AG04449 (cell line): ENCODE measurements at places on chromosomes 16 and 17.
A peak's percentile ranks its signal among the peaks of the same experiment; 100 is the strongest.

GRCh38 chr17:3602499-3602898 is 6.7 kb downstream of the TRPV1 start:
- no peak for DNase-seq

DNA sequence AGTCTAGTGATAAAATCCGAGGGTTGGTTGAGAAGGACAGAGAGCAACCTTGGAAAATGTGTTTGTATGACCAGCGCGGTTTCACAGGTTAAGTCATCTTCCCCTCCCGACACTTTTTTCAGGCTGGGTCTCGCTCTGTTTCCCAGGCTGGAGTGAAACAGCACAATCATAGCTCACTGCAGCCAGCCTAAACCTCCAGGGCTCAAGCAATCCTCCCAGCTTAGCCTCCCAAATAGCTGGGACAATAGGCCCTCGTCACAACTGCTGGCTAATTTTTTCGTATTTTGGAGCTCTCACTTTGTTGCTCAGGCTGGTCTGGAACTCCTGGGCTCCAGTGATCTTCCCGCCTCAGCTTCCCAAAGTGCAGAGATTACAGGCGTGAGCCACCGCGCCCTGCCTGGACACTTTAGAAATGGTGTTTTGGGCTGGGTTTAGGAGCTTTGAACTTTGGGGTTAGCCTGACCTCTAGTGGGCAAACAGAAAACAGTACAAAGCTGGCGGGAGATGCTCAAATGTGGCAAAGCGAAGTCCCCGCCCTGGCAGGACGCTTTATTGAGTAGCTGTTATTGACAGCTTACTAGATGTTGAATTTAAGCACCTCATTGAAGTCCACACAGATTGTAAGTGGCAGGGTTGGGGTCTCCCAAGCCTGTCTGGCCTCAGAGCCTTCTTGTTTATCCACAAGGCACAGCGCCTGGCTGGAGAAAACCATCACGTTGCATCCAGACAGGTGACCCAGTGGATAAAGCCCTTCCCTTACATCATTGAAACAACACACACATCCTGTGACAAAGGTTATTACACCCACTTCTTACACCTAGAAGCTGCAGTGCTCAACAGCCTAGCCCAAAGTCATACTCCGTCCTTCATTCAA is 34.7 kb upstream of the RBBP6 start:
- no peak for DNase-seq

DNA sequence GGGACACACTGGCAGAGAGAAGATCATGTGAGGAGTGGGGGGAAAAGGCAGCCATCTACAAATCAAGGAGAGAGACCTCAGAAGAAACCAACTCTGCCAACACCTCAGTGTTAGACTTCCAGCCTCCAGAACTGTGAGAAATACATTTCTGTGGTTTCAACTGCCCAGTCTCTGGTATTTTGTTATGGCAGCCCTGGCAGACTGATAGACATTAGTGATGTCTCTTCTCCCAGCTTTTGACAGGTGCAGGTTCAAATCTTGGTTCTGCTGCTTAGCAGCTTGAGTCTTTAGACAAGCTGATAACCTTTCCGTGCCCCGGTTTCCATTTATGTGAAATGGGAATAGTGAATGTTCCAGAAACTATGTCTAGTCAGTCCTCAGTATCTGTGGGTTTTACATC is 199.5 kb downstream of the SNX29 start:
- no peak for DNase-seq

DNA sequence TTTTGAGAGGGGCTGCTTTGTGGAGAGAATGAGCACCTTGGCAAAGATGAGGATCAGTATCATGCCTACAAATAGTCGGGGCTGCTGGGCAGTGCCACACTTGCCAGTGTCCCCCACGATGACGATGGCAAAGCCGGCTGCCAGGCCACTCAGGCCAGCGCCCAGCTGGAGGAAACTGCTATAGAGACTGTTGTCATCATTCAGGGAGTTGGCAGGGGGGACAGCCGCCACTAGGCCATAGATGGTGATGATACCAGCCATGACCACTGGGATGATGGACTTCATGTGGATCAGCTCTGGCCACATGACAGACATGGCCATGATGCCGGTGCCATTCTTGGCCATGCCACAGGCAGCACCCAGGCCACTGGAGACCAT is 23.8 kb downstream of the MINK1 start:
- no peak for DNase-seq

DNA sequence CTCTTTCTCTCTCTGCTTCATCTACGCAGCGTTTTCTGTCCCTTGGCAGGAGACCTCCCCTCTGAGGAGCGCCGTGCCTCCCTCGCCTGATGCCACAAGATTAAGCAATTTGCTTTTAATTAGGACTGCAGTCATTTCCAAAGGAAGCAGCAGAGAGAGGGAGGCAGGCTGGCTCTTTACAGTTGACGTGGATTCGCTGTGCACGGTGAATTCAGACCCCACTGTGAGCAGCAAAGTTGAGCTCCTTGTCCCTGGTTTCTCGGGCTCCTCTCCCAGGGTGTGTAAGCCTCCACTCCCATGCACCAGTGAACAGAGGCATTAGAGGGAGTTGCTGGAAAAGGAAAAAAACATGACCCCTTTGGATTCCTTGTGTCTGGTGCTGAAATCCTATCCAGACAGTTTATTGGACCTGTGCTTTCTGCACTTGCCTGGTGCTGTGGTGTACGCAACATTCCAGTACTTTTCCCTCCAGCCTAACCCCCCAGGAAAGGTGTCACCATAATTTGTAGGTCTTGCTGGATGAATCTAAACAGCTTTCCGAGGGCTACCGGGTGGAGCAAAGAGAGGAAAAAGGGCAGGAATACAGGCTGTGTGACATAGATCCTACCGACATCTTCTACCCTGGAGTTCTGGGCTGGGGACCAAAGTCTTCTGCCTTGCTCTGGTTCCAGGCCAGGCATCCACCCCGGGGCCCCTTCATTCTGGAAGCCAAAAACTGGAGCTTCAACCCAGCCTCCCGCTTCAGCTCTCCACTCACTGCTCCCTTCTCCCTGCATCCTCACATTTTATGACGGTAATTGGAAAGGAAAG is 171.0 kb downstream of the MAF start:
- no peak for DNase-seq

GRCh38 chr17:16281351-16281750 is 64.3 kb downstream of the PIGL start:
- peak; percentile 64 for DNase-seq

GRCh38 chr17:2406903-2407790 is 6.3 kb upstream of the MNT start:
- DNase-seq = no peak

- no peak for DNase-seq
These were observed 1.5 kb downstream of the MATCAP1 start for GRCh38 chr16:67182288-67182687.

DNA sequence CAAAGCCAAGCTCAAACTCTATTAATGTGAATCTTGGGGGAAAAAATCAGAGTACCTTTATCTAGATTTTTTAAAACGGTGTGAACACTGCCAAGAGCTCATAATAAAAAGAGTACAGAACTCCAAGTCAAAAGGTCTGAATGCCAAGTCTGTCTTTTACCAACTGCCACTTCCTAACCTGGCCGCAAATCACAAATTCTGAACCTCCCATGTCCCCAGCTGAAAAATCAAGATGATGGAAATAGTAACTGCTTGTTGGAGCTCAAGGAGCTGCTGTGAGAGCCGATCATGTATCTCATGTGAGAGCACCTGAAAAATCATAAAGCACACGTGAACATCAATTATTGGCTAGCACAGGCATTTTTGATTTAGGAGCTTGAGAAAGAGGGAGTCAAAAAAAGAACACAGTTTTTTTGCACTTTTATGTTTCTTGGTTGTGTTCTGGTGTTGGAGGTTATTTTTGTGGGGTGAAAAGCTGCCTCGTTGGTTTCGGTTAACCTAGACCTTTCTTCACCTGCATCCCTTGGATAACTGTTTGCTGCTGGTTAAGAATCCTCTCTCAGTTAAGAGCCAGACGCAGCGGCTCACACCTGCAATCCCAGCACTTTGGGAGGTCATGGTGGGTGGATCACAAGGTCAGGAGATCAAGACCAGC is 50.5 kb downstream of the GAS7 start:
- no peak for DNase-seq

- no peak for DNase-seq
These were observed 80.4 kb downstream of the C16orf78 start for GRCh38 chr16:49453983-49454382.

- no peak for DNase-seq
These were observed 23.2 kb upstream of the TEKT3 start for GRCh38 chr17:15364615-15365014.

DNA sequence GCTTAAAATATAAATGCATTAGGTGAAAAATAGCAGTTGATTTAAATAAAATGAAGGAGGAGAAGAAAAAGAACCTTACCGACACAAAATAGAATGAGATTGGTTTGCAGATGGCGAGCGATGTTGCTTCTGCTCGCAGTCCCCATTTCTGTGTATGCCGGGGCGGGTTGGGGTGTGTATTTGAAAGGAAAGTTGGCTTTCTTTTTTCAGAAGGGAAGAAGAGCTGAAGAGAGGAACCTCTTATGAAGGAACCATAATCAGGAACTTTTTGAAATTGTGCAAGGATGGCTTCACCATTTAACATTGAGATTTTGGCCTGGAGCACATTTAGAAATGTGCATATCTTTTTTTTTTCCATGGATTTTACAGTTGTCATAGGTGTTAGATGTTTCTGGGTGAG is at the start of gene IGSF6:
TSS of gene IGSF6 (minus strand) at position 156 of the 400 bp plus-strand sequence. CDS start at position 146, 10 bp downstream.
- no peak for DNase-seq

DNA sequence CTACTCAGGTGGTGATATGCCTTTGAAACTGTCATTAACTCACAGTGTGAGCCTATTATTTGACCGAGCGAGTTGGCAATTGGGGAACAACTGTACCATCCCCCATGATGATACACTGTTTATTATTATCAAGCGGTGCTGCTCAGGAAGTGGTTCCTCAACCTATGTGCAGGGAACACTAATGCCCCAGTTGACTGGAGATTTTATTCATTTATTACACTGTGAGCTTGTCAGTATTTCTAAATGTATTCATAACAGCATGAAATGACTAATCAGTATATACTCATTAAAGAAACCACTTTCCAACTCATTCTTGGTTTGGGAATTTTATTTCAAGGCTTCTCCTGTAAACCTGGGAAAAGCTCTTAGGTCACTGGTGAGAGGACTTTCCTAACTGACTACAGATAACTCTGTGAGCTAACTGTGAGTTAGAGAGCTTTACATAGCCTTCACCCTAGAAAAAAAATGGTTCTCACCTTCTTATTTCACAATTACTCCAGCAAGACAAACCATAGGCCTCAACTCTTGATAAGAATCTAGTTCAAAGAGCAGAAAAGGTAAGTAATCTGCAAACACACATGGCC is 42.4 kb downstream of the NXPH3 start:
- DNase-seq = no peak

DNA sequence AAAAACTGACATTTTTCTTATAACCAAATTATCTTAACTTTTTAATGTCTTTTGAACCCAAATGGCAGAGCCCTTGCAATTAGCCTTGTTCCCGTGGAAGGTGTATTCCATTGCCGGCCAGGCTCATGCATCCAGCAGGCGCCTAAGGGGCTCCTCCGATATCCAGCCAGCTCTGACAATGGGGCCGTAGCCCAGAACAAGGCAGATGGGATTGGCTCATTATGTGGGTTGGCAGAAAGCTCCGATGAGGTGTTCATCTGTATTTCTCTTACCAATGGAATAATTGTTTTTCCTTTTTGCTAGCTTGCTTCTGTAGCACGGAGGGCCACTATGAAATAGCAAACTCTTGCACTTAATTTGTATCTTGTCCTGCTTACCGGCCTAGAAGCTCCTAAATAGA is 208.2 kb upstream of the CHMP6 start:
- DNase-seq = no peak

GRCh38 chr17:7141824-7142223 is 27.2 kb upstream of the ASGR2 start:
- no peak for DNase-seq

DNA sequence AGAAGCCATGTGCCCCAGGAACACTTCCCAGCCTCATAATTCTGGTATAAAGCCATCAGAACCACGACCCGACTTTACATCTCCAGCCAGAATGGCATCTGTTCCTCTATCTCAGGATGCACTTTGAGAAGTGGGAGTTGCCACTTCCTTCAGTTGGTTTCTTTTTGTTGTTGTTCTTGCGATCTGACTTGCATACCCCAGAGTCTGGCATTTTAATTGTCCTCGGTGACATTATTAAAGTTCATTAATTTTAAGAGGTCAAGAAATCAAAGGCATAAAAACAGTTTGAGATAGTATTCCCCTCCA is 13.5 kb downstream of the MARCHF10 start:
- no peak for DNase-seq

- DNase-seq = no peak
These were observed 32.5 kb upstream of the RAI1 start for GRCh38 chr17:17648762-17649161.

DNA sequence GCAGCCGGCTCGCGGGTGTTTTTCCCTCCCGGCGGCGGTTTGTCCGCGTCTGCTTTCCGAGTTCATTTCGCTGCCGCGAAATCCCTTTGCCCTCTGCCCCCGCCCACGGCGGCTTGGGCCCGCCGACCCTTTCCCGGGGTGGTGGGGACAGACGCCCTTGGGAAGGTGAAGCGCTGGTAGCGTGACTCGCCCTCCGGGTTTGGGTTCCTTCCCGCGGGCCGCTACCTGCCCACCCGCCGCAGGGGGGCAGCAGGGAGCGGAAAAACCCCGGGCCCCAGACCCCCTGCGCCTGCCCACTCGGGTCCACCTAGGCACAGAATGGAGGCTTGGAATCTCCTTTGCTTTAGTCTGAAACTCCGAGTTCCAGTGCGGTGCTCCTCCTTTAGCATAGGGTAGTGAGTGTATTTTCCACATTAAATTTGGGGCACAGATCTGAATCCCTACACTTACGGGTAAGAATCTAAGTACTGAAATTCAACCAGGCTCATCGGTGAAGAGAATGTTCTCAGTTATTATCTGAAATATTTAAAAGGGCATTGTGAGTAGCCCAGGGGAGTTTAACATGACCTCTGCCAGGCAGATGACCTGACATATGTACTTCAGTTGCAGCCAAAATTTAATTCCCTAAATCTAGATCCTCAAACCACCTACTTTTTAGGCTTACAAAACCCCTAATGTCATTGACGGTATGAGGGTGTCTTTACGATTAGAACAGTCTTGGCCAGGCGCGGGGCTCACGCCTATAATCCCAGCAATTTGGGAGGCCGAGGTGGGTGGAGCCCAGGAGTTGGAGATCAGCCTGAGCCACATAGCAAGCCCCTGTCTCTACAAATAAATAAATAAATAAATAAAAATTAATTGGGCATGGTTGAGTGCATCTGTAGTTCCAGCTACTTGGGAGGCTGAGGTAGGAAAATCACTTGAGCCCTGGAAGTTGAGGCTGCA is 1.0 kb downstream of the NME2 start:
- no peak for DNase-seq

- DNase-seq = no peak
These were observed 80.0 kb downstream of the IRX5 start for GRCh38 chr16:55010492-55011160.

GRCh38 chr17:61806081-61806828 is 57.1 kb downstream of the BRIP1 start:
- no peak for DNase-seq

DNA sequence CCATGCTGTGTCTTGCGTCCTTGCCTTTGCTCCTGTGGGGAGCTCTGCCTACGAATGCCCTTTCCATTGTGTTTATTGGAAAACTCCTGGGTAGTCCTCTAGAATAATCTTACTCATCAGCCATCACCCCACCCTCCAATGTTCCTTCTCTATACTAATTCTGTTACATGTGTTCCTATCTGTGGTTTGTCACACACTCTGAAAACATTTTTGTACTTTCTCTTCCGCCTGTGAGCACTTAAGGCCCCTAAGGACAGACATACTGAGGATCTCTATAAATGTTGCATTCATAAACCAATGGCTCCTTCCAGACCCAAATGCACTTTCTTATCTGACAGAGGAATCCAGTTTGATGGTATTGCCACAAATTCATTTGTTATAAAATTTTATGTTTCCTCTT is 53.9 kb upstream of the MON1B start:
- DNase-seq = no peak
